Activated T-helper 1 cell treated with anti-CD3 and anti-CD28 coated beads, Interleukin-12 subunit alpha, Interleukin-12 subunit beta, Interleukin-2, Interleukin-4 antibody, amounts not matched to agents 30 ng/mL and 10 ng/mL and 1 ng/mL, durations not matched to agents 14 hours and 24 hours and 36 hours (primary cell): ENCODE measurements at places on chromosomes 7 and 10. TPM values are rescaled to one million over a fixed set of nuclear protein-coding genes. Genes with fewer than 3 reads are reported as not detected.
A peak's percentile ranks its signal among the peaks of the same experiment; 100 is the strongest.

GRCh38 chr10:120990831-120991230, 139.7 kb downstream of the WDR11 start:
- no peaks in the 10 kb centered on the region for H3K36me3 ChIP-seq
- no peak for DNase-seq
- H3K27me3 ChIP-seq, result no peaks in the 10 kb centered on the region
- no peak overlapping the region for H3K27ac ChIP-seq
- H3K4me1 ChIP-seq, result no peaks in the 10 kb centered on the region
- H3K4me3 ChIP-seq, result no peak overlapping the region

DNA sequence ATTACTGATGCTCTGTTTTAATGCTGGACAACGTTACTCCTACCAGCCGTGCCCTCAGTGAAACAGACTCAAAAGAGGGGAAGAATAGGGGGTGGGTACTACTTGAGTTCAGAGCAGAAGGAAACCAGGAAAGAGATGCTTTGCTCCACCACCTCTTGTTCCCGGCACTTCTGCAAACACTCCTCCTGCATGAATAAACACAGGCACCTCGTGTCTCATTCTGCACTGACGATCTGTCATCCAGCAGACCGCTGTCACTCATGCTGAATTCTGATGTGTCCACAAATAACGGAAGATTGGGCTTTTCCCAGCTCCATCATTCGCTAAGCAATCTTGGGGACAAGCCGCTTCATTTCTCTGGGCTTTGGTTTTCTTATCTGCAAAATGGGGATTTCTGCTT, 26.7 kb downstream of the YWHAG start:
- H3K4me3 ChIP-seq, result no peak overlapping the region
- H3K27ac ChIP-seq, result no peak overlapping the region
- H3K4me1 ChIP-seq, result peaks cover 39% of the 10 kb centered on the region
- no peaks in the 10 kb centered on the region for H3K27me3 ChIP-seq

- no peaks in the 10 kb centered on the region for H3K36me3 ChIP-seq
- no peak overlapping the region for H3K4me3 ChIP-seq
- H3K27me3 ChIP-seq, result peaks cover 10% of the 10 kb centered on the region
- DNase-seq, result no peak
- no peak overlapping the region for H3K27ac ChIP-seq
Observed at GRCh38 chr7:26705567-26705966, 158.8 kb downstream of the SKAP2 start.

- no peak overlapping the region for H3K27ac ChIP-seq
- no peaks in the 10 kb centered on the region for H3K36me3 ChIP-seq
- peaks cover 4% of the 10 kb centered on the region for H3K27me3 ChIP-seq
- H3K4me3 ChIP-seq, result no peak overlapping the region
- no peaks in the 10 kb centered on the region for H3K4me1 ChIP-seq
- DNase-seq, result no peak
Observed at GRCh38 chr7:132103718-132104117, 472.6 kb downstream of the PLXNA4 start.

- no peaks in the 10 kb centered on the region for H3K36me3 ChIP-seq
- no peak for DNase-seq
- peaks cover 8% of the 10 kb centered on the region for H3K4me1 ChIP-seq
- H3K27ac ChIP-seq, result no peak overlapping the region
Observed at GRCh38 chr10:114042895-114043531, 653 bp upstream of the ADRB1 start.

DNA sequence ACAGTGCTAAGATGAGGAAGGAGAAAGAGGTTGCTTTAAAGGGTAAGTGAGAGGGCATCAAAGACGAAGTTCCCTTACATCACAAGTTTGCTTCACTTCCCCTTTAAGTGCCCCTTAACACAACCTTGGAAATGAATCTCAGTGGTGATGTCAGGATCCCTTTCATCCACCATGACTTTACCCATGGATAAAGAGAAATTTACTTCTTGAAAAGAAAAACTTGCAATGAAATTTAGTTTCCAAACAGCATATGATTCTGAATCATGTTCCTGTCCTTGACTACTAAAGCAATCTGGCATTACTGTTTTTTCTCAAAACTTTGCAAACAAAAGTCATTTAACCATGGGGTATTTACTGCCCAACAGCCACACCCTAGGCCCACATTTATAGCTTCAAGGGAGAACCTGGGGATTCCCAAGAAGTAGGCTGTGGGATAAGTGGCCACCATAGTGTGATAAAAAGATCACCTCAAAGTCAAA, 135.9 kb downstream of the ITGB8 start:
- no peaks in the 10 kb centered on the region for H3K36me3 ChIP-seq
- no peaks in the 10 kb centered on the region for H3K4me1 ChIP-seq
- no peak overlapping the region for H3K4me3 ChIP-seq
- no peak for DNase-seq
- no peaks in the 10 kb centered on the region for H3K27me3 ChIP-seq

DNA sequence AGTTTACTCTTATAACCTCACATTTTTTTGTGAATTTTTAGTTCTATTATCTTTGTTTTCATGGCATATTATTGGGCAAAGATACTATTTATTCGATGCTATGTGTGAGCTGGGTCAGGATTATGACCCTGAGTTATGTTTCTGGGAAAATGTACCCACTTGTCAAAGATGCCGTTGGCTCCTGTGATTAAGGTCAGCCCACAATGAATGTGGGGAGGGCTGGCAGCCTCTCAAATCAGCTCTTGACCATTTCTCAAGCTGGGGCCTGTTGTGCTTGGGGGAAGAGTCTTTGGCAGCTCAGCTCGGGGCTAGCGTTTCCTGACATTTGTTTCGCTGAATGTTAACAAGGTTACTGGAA, 97.5 kb downstream of the TCF7L2 start:
- no peaks in the 10 kb centered on the region for H3K4me1 ChIP-seq
- H3K27ac ChIP-seq, result no peak overlapping the region
- H3K36me3 ChIP-seq, result no peaks in the 10 kb centered on the region
- no peak overlapping the region for H3K4me3 ChIP-seq

GRCh38 chr10:131079314-131079713, 232.2 kb downstream of the TCERG1L start:
- no peak overlapping the region for H3K27ac ChIP-seq
- H3K4me3 ChIP-seq, result no peak overlapping the region
- no peaks in the 10 kb centered on the region for H3K27me3 ChIP-seq
- H3K4me1 ChIP-seq, result peaks cover 9% of the 10 kb centered on the region

DNA sequence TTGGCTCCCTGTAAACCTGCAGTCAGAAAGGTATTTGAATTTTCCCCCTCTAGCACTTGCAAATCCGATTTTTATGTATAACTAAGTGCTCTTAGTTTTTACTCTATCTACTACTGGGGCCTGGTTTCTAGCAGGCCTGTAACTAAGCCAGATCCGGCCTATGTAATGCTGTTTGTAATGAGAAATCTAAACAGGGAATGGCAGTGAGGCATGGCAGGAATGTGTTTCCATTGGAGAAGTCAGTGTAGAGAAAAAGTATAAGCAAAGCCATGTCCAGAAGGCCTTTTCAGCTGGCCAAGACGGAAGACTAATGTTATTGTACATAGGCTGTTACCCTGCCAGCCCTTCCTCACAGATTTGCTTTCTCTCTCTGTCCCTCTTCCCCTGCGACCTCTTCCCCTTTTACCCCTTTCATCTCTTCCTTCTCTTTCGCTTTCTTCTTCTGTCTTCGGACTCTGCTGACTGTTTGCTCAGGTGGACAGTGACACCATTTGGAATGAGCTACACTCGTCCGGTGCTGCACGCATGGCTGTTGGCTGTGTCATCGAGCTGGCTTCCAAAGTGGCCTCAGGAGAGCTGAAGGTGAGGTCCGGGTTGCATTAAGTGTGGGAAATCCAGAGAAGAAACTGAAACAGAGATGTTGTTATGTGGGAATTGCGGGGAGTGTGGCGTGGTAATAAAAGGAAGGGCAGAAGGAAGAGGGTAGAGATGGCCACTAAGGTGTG, 297.5 kb downstream of the HDAC9 start:
- H3K4me3 ChIP-seq, result no peak overlapping the region
- no peaks in the 10 kb centered on the region for H3K27me3 ChIP-seq
- H3K4me1 ChIP-seq, result no peaks in the 10 kb centered on the region
- DNase-seq, result no peak
- no peak overlapping the region for H3K27ac ChIP-seq

GRCh38 chr10:14592026-14592425, 182.7 kb downstream of the FAM107B start:
- peaks cover 59% of the 10 kb centered on the region for H3K36me3 ChIP-seq
- H3K27ac ChIP-seq, result peak overlapping the region; percentile 22
- H3K4me3 ChIP-seq, result no peak overlapping the region
- no peaks in the 10 kb centered on the region for H3K27me3 ChIP-seq
- no peak for DNase-seq

DNA sequence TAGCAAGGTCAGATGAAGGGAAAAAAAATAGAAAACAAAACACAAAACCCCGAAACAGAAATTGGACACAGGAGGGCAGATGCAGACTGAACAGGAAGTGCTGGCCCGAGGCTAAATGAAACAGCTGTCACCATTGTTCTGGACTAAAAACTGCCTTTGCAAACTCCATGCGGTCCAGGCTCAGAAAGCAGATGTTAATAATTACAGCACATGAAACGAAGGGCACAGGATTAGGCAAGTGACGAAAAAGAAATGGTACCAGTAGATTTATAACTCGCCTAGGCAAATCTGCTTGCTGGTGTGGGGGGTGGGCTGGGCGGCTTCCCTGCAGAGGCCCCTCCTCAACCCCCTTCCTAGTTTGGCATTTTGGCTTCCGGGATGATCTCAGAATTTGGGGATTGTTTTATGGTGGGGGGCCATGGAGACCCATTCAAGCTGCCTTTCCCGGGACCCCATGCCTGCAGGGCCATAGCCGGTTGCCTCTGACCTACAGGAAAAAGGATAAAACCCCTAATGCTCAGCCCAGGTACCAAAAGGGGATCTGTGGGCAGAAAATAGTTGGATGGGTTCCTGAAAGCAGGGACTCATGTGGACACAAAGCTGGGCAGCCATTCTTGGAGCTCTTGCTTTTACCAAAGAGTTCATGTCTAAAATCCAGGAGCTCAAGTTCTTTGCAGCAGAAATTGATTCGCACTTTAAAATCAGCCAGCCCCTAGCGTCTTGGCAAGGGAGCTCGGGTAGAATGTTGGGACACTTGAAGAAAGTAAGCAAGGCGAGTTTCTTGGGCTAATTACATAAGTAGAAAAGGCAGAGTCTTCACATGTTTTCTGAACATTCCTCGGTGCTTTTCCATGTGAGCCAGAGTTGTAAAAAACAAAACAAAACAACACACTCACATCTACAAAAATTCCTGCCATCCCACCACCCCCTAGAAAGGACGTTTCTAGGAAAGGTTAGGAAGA, 39.0 kb upstream of the EMX2 start:
- H3K36me3 ChIP-seq, result no peaks in the 10 kb centered on the region
- H3K4me3 ChIP-seq, result no peak overlapping the region
- DNase-seq, result no peak
- no peak overlapping the region for H3K27ac ChIP-seq
- no peaks in the 10 kb centered on the region for H3K4me1 ChIP-seq

Gene TYSND1
- 12.6 and 12.7 TPM in 2 replicates for total RNA-seq

Gene ACTL6B
- total RNA-seq, result not detected in 2 replicates

Gene IL6
- 0.32 and 0.54 TPM in 2 replicates for total RNA-seq

Gene AGAP9
- total RNA-seq, result 9.2 and 9.5 TPM in 2 replicates

Gene FLNC
- 0.03 and 0.07 TPM in 2 replicates for total RNA-seq

Gene EGFR
- total RNA-seq, result 0.10 TPM in 1 of 2 replicates, not detected in the other

Gene SLC16A9
- 4.2 and 5.4 TPM in 2 replicates for total RNA-seq

Gene ETV1
- not detected in 2 replicates for total RNA-seq
